Jurkat, Clone E6-1 (cell line): ENCODE measurements at places on chromosomes 5 and 9.

DNA sequence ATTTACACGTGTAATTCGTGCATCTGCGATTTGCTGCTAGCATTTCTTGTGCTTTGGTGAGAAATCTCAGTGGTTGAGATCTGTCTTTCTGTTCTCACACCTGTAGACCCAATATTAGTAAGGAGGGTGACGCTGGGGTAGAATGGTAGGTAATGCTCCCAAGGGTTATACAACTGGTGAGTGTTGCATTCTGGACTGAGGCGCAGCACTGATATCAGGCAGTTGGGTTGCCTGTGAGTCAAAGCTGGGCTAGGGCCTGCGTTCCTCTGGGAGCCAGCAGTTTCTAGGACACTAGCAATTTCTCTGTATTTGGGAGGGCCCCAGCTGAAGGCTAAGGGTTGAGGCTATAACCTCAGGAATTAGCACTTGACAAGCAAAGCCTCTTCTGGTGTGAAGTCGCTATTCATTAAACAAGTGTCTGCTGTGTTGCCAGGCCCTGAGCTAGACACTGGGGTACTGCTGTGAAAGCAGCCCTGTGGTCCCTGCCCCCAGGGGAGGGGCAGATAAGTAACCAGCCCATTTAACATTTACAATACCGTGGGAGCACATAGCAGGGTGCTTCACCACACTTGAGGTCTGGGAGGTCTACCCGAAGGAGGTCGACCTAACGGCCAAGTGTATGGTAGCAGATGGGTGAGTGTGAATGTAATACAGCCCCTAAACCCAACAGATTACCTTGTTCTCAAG lies 28.7 kb downstream of the LARP1 start:
- no peak for DNase-seq

- no peak for DNase-seq
Observed at GRCh38 chr9:133945314-133945975, 46.7 kb downstream of the VAV2 start.

DNA sequence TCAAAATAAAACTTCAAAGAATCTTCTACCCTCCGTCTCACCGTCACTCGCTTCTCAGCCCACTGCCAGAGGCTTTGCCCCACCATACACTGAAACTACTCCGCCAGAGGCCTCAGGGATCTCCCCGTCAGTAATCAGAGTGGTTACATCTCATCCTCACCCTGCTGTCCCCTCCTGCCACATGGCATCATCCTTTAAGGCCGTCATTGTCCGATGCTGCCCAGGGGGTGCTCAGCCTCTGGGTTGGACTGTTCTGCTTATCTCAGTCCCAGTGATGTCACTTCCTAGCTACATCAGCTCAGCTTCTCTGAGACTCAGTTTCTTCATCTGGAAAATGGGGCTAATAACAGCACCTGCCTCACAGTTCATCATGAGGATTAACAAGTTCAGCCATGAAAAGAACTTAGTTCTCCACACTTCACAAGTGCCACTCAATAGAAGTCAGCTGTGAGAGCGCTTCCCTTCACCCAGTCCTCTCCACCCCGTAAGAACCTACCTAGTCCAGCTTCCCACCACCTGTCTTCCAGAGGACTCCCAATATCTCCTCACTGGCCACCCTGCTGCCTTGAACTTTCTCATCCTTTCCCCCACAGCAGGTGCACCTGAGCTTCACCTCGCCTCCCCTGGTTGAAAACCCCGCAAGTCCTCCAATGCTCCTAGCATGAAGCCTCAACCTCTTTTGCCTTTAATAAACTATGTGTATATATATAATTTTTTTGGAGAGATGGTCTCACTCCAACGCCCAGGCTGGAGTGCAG lies 2.8 kb upstream of the IL3 start:
- no peak for DNase-seq

DNA sequence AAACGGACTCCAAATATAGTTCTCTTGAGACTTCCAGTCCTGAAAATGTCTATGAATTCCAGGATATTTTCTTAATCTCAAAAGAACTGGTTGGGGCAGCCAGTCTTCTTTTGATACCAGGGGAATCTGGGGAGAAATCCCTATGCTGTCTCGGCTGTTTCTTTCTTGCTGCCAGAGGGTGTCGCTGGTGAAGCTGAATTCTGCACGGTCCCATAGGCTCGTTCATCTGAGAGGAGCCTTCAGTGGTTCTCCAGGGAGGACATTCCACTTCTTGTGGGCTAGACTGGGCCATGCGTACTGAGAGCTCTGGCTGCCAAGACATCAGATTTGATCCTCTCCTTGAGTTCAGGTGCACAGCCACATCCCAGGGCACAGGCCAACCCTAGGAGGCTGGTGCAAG lies 155.0 kb upstream of the CLINT1 start:
- DNase-seq = no peak

- no peak for DNase-seq
Observed at GRCh38 chr9:113621309-113621791, 157.8 kb downstream of the RGS3 start.

GRCh38 chr5:142911775-142912174 lies 141.6 kb downstream of the ARHGAP26 start:
- DNase-seq = no peak

DNA sequence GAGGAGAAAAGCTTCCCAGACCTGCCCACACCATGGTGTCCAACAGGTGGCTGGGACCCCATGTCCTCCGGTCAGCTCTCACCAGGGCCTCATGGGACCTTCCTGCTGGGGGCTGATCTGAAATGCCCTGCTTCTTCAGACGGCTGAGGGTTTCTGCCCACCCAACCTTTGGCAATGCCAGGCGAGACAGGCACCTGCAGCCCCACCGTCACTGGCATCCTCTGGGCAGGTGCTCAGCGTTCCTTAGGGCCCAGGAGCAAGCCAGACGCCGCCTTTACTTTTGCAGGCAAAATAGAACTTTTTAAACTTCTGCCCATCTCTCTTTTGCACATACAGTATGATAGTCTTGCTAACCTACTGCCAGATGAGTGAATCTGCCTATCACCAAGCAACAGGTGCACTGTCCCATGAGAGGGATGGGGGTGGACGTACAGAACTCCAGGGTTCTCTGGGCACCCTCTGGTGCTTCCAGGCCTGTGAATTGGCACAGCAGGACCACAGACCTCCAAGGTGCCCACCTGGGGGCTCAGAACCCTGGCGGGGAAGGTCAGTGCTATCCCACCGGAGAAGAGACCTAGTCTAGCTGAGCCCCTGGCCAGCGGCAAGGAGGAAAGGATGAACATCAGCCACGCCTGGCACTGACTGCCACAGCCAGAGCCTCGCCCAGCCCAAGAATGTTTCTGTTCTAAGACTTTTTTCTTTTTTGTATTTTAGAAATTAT lies 7.5 kb downstream of the OBP2B start:
- no peak for DNase-seq

GRCh38 chr5:74286734-74287695 lies 353.5 kb downstream of the ENC1 start:
- peak; percentile 37 for DNase-seq

DNA sequence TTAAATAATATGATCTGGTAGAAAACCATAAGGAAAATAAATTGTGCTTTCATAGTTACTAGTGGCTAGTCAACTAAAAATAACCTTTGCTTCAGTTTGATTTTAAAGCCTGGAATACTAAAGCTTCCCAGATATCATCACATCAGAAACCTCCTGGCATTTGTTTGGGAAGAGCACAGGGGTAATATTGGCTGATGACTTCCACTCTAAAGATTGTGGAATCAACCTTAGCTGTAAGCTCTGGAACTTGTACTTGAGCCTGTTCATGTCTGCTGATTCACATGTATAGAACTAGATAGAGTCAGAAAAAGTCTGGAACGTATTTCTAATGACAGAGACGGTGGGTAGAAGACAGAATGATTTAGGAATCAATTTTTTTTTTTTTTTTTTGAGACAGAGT lies 345.0 kb downstream of the CWC27 start:
- DNase-seq = no peak
